ENCODE measurements at places on chromosomes 16 and 17.
A peak's percentile ranks its signal among the peaks of the same experiment; 100 is the strongest.

GRCh38 chr17:64045176-64045575 is 24.7 kb upstream of the ICAM2 start:
- no peak for DNase-seq

DNA sequence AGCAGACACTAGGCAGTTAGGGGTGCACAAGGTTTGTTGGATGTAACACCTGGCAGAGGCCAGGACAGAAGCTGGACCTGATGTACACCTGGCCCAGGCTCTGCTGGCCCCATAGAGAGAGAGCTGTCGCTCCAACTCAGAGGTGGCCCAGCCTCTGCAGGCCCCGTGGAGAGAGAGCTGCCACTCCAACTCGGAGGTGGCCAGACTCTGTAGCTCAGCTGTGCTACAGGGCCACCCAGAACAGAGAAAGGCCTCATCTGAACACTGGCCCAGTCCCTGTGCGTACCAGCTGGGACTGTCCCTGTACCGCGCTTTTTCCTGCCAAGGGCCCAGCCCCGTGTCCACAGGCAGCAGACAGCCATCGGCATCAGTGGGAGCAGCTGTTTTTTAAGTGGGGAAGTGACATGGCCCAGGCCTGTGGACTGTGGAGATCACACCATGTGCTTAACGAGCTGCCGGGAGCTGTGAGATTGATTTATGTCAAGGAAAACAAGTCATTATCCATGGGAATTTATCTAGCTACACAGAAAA is 176.4 kb upstream of the CHMP6 start:
- DNase-seq, result no peak

DNA sequence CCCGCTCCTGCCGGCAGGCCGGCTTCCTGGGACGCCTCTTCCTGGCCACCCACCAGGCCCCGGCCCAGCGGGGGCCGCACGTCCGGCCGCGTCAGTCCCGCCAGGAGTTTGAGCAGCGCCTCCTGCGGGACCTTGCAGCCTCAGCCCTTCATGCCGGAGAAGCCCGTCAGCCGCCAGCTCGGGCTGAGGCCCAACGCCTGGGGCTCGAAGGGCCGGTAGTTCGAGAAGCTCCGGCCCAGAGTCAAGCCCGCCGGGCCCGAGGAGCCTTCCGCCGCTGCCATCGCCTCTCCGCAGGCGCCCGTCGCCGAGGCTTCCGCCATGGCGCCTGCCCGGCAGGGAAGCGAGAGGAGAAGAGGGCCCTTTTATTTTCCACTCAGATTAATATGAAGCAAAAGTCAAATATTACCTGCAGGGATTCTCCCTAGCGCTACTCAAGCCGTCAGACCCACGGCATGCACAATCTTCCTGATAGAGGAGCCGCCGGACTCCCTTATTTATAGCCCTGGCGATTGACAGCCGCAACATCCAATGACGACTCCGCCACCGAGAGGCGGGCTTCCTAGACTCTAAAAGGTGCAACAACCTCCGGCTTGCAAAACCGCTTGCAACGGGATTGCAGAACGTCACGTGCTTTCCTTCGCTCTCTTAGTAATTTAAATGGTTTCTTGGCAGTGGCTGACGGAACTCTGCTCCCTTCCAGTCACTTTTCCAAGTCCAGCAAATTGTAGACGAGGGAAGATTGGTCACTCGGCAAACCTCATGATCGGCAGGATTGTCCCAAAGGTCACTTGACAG is at the start of gene SEPHS2:
Gene SEPHS2, minus strand, starts transcription at position 467 of the 795 bp plus-strand sequence. Its CDS starts 147 bp downstream, at position 320.
- DNase-seq, result peak; percentile 98

DNA sequence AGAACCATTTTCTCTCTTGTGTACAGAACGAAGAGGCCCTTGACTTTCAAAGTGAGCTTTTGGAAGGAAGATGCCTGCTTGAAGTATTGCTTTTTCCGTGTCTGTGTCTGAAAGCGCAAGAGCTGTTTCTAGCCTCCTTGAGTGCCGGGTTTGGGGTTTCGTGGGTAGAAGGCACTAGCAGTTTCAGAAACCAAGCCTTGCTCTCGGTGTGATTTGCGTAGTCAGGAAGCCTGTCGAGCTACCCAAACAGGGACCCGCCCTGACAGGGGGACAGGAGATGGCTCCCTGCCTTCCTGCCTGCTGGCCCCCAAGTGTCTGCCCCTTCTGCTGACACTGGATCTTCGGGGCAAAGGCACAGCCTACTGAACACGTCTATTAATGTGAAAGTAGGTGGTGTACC is 322.0 kb downstream of the MAF start:
- peak; percentile 70 for DNase-seq

GRCh38 chr17:45243750-45244149 is 18.1 kb downstream of the SPATA32 start:
- no peak for DNase-seq

DNA sequence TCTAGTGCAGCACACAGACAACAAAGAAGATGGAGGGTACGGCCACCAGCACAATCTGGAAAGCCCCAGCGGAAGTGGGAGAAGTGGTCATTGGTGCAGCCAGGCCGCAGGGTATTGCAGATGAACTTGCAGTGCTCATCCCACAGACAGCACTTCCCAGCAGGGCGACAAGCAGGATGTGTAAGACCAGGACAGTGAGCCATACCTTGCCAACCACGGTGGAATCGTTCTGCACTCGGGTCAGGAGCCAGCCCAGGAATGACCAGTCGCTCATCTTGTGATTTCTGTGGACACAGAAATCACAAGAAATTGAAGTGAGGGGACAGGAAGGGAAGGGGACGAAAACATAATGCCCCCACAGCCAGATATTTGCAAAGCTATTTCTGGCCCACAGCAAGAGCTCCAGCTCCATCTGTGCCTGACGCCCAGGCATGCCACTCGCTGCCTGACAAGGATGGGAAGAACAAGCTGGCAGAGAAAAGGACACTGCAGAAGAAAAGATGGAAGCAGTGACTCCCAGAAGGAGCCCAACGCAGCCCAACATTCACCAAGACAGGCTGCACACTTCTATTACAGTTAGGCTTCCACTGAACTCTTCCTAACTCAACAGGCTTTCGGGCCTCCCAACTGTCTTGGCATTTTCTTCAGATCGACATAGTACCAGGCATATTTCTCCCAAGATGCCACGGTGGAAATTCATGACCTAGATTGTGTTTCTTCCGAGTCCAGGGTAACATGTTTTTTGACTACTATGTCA is 17.5 kb upstream of the MYO18A start:
- no peak for DNase-seq

GRCh38 chr17:2395258-2396181 is 5.3 kb downstream of the MNT start:
- DNase-seq, result no peak

All from stimulated activated naive CD8-positive, alpha-beta T cell treated with anti-CD3 and anti-CD28 coated beads, Interleukin-15, amount 100 ng/mL, for 72 hours (primary cell).